ENCODE measurements at places on chromosomes 2 and 18. TPM values are rescaled to one million over a fixed set of nuclear protein-coding genes. Genes with fewer than 3 reads are reported as not detected.

Gene PLEKHH2
- total RNA-seq: 0.32 TPM

Gene AGFG1
- 43.6 TPM for total RNA-seq

Gene TRIM43
- total RNA-seq: not detected

Gene MDH1B
- under 0.01 TPM for total RNA-seq

Gene PROM2
- 0.65 TPM for total RNA-seq

Gene OTOS
- not detected for total RNA-seq

Gene TUBB8B
- total RNA-seq: not detected

Gene CNRIP1
- 48.1 TPM for total RNA-seq

Gene POTEJ
- not detected for total RNA-seq

Gene CFAP53
- 0.32 TPM for total RNA-seq

Gene EFHD1
- not detected for total RNA-seq

Gene EPAS1
- 93.8 TPM for total RNA-seq

Gene RUFY4
- total RNA-seq: not detected

All from epithelial cell of umbilical artery (primary cell).